Stimulated activated CD8-positive, alpha-beta memory T cell treated with anti-CD3 and anti-CD28 coated beads, Interleukin-2, amount 100 ng/mL, for 48 hours (primary cell): ENCODE measurements at places on chromosomes 4 and X.

- no peak for DNase-seq
Observed at GRCh38 chr4:105306820-105307219, 160.1 kb downstream of the TET2 start.

GRCh38 chrX:140065961-140066662, 100.8 kb upstream of the CXorf66 start:
- no peak for DNase-seq

- no peak for DNase-seq
Observed at GRCh38 chr4:118154649-118155048, 120.4 kb downstream of the NDST3 start.

DNA sequence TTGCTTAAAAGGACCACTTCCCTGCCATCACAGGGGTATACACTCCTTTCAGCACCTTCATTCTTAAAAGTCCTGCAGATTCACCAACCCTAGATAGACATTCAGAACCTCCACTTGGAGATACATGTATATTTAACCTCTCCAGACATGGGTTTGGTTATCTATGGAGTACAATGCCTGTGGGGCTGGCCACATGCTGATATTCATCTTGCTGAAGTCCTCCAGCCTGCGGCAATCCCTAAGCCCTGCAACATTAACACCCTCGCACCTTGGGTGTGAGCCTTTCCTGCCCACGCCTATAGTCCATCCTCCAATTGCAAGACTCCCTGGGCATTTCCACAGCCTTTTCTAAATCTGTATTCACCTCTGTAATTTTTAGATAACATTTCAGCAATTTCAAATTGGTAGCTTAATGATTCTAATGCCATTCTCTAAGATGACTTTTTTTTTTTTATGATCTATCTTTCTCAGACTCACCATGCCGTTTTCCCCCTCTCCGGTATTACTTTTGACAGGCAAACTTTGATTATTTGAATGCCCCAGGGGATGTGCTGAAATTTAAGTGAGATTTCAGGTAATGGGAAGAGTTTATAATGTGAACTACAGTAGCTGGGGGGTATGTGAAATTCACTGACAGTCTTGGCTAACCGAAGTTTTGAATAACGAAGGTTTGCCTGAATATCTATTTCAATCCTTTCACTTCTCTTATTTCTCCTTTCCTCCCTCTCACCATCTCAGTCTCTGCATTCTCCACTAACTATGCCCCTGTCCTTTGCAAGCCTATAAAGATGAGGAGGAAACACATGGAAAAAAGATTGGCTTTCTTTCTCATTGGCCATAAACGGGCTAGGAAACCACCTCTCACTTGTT, 24.1 kb downstream of the CCDC149 start:
- no peak for DNase-seq

DNA sequence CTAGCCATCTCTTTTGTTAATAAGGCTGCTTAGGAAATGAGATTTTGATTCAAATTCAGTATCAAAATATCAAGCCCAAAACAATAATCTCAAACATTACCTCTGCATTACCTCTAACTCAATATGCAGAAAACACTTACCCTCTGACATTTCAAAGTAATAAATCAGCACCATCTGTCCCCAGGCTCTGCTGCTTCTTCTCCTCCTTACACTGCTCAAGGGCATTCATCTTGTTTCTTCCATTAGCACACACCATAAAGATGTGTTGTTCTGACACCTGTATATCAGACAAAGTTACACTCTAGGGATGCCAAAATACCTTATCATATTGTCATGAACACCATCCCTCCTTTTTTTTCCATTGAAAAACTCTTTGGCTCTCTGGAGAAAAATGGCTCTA, 1630.3 kb downstream of the RPA4 start:
- no peak for DNase-seq

DNA sequence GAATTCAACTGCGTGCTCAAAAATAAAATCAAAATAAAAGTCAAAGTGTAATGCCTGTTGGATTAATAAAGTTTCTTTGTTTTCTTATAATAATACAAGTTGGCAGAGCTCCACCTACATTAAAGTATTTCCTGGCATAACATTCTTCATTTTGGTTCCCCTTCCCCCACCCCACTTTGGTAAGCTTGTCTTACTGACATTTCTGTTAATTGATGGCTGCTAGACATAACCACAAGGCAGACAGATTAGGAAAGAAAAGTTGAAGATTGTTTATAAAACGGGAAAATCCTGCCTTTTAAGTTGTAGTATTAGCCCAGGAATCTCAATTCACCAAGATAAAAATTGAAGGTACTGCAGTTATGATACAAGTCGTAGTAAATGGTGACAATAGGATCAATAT, 246.5 kb upstream of the RPS6KA3 start:
- no peak for DNase-seq

GRCh38 chr4:26729547-26729946, 131.1 kb upstream of the STIM2 start:
- DNase-seq: no peak

DNA sequence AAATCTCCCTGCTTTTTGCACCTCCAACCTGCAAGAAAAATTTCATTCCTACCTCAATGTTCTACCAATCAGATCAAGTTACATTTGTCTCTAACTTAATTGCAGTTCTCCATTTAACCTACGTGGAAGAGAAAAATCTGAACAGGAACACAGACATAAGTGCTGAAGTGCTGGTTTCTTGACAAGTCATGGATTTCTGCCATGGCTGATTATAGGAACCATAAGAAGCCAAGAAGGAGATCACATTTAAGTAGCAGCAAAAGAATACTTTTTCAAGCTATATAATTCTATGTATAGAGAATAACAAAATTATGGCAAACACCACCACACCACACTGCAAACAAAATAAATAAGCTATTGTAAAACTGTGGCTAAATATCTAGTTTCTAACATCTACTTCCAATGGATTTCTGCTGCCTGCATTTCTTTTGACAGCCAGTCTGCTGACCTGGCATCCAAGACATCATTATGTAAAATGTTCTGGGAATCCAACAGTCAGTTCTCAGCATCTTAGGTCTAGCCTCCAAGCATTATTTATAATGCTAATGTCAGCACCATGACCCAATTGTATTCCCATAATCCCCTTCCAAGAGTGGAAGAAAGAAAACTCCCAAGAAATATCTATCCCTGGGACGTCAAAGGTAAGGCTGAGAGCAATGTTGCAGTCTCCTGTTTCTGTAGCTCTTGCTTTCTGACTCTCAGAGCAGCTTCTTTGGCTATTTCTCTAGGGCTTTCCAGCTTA, 50.8 kb upstream of the GAB1 start:
- DNase-seq: no peak

GRCh38 chr4:38979511-38980230, 52.5 kb downstream of the TMEM156 start:
- no peak for DNase-seq

GRCh38 chr4:156322592-156322991, 368.9 kb upstream of the CTSO start:
- DNase-seq: no peak

GRCh38 chrX:120562569-120562926, 1.8 kb upstream of the CUL4B start:
- DNase-seq: no peak

GRCh38 chr4:123816462-123816861, 419.9 kb downstream of the SPRY1 start:
- DNase-seq: no peak

DNA sequence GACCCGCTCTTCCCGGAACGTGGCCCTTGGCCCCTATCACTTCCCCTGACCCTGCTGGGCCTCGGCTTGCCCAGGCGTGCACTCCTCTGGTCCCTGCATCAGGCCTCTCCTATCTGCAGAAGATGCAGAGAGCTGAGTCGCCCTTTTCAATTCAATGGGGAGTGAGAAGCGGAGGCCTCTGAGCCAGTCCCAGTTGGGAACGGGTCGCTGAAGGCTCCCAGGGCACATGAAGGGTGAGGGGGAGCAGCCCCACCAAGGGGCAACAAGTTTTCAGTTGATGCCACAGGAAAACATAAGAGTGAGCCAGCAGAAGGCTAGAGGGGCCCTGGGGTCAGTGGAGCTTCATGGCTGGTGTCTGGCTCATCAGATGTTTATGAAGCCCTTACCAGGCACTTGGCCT, 17.1 kb downstream of the PSAPL1 start:
- DNase-seq: no peak

DNA sequence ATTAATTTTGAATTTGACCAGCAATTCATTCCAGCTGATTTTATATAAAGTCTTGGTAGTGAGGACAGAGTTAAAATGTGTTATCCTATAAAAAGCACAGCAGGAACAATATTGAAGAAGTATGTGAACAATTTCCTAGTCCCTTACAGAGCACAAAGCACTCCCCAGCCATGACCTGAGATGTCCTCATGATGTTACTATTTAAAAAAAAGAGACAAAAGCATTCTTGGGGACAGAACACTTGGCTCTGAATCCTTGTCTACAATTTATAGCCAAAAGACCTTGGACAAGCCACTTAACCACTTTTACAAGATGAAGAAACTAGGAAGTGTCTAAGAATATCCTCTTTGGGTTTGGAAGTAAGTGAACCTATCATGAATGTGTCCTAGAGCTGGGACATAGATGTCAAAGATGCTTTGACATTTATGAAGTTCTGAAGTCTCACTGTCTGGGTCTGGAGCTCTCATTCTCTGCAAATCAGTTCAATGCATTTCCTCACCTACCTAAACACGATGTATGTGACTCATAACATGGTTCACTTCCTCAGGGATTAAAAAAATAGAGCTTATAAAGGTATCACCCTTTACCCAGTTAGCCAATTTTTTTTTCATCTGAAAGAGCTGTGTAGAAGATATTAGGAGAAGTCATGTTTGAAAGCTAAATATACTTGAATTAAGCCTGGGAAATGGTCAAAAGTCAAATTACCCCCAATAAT, 61.4 kb downstream of the IGFBP7 start:
- DNase-seq: no peak

GRCh38 chr4:73735231-73735630, 5.1 kb upstream of the CXCL8 start:
- no peak for DNase-seq

- no peak for DNase-seq
Observed at GRCh38 chr4:129109965-129110824, 14.2 kb downstream of the C4orf33 start.

DNA sequence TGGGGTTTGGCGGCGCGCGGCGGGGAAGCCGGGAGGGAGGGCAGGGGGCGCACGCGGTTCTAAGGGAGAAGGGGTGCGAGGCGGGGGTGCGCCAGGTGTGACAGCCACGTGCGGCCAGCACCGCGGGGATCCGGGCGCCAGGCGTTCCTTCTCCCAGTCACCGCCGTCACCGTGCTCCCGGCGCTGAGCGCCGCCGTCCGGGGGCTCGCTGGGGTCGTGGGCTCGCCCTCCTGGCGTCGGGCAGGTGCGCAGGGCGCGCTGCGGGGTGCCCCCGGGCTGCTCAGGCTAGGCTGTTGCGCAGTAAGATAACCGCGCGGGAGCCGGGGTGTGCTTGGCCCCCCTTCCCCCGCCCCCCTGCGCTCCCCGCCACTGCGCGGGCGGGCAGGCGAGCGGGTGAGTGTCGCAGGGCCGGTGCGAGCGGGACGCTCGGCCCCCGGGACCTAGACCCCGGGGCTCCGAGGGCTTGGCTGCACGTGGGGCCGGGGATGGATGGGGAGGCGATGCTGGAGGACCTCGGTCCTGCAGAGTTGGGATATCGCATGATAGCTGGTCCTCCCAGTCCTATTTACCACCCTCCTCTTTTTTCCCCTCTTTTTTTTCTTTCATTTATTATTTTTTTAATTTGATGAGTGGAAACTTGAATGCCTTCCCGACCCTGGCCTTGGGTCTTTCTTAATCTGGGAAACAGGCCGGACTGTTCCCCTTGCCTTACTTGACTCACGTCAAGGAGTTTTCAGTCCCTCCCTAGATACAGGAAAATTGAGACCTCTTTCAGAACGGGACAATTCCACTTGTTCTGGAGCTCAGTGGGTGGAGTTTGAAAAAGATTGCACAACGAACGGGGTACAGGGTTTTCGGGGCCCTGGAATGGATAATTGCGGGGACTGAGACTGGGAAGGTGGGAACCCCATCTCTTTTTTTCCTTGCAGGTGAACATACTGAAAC, 797 bp downstream of the TXLNG start:
- DNase-seq: peak; percentile 39

- no peak for DNase-seq
Observed at GRCh38 chr4:21901831-21902230, 46.7 kb downstream of the KCNIP4 start.

- no peak for DNase-seq
Observed at GRCh38 chr4:105956569-105956968, 61.3 kb downstream of the NPNT start.

GRCh38 chr4:186781032-186781917, 57.6 kb upstream of the FAT1 start:
- no peak for DNase-seq

DNA sequence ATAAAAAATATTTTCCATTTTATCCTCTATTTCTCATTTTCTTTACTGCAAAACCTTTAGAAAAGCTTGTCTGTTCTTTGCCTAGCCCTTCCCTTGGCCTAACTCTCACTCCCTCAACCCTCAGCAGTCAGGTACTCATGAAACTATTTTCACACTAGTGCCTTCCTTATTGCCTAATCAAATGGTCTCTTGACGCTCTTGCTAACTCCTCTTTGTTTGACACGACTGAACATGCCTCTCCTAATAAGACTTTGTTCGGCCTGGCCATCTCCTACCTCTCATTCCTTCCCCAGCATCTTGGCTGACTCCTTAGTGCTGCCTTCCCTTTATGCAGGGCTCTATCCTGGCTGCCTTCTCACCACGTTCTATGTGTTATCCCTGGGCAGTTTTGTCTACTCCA, 11.1 kb upstream of the LRAT start:
- DNase-seq: no peak

GRCh38 chrX:15599461-15599860, 1.3 kb downstream of the ACE2 start:
- DNase-seq: no peak

- no peak for DNase-seq
Observed at GRCh38 chr4:2259036-2259540, 2.8 kb downstream of the MXD4 start.

DNA sequence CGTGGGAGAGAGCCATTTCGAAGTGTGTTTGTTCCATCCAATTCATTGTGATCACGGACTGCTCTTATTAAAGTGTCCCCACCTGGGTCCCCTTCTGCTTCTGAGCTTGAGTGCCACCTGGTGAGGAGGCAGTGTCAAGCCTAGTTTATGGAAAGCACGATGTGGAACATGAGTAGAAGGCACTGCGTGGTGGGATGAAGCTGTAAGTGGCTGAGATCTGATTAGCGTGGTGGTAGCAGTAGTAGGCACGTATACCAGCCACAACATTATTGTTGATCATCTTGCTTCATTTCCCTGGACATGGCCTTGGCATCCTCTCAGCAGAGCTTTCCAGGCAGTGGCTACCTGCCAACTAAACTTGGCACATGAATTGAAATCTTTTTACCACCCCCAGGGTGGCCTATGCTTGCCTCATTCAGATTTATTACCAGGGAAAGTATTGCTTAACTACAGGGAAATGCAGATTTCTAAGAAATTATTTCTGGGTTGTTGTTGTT, 46.4 kb downstream of the GPAT3 start:
- DNase-seq: no peak

GRCh38 chrX:31894152-31894551, 822.3 kb upstream of the FTHL17 start:
- DNase-seq: no peak

DNA sequence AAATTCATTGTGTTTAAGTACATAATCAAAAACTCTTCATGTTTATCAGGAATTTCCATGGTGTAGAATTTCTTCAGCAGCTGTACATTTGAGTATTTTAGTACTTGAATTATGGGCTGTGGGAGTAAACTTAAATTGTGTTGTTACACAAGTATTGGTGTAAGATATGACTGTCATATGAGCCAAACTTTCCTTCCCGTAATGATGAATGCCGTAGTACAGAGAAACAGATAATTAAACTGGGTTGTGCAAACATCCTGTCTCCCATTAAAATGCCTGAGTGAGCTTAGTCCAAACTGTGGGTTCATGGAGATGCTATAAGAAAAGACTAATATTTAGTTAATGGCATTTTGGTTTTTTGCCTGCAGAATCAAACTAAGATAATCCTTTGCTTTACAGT, 159.2 kb downstream of the SLC4A4 start:
- DNase-seq: no peak
